ENCODE measurements at places on chromosomes 2 and 18.

DNA sequence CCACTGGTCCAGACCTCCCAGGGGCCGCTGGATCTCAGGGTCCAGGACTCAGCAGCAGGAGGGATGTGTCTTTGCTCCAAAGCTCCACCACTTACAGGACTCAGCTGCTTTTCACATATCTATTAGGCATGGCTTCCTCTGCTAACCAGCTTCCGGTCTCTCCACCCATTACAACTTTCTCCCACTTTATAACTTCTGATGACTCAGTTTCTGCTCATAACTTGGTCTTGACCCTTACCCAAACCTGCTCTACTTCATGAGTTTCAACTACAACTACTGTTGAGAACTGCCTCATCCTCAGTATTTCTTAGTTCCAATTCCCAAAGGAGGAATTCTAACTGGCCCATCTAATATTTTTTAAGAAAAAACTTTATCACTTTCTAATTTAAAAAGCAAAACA, 17.2 kb downstream of the SULT1C2 start:
- no peak for DNase-seq

DNA sequence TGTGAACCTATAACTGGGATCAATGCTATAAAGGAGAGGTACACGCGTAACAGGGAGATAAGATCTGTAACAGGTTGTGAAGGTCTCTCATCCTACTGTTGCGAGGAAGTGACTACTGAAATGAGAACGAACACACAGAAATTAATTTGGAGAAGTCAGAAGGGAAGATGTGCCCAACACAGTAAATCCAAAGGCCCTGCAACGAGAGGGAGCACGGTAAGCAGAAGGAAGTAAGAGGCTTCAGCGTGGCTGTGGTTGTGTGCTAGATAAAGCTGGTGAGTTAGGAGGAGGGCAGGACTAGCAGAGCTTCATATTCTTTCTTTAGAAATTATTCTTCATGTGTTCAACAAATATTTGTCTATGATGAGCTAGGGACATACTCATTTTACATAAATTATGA, 2.5 kb upstream of the ATG16L1 start:
- peak; percentile 79 for DNase-seq

DNA sequence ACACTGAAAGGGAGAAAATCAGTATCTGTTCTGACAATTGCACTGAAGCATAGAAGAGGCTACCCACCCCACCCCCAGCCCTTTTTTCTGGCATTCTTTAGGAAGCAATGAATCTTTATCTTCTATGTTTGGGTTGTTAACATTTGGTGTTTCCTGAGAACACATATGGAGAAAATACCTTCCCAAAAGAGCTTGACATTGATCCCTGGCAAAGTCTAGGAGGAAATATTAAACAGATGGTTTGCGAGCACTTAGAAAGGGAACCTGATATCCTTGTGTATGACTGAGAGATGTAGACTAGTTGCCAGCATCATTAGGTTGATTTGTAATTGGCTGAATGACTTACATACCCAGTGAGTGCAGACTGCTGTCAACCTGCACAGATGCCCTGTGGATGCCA, 42.9 kb downstream of the DOK1 start:
- DNase-seq: no peak

DNA sequence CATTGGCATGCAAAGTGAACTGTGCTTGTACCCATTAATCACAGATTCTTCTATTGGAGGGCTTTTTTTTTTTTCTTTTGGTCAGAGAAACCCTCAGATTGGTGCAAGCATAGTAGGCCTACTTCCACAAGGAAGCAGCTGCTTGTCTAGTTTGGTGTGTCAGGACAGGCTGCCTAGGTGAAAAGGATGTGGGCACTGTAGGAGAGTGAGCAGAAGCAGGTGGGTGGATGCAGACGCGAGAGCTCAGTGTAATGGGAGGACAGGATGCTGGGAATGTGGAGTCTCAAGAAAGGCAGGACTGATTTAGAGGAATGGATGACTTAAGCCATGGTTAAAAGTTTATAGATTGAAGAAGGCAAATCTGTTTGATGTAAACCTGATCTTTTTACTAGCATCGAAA, 3.1 kb downstream of the ELP2 start:
- DNase-seq: no peak

DNA sequence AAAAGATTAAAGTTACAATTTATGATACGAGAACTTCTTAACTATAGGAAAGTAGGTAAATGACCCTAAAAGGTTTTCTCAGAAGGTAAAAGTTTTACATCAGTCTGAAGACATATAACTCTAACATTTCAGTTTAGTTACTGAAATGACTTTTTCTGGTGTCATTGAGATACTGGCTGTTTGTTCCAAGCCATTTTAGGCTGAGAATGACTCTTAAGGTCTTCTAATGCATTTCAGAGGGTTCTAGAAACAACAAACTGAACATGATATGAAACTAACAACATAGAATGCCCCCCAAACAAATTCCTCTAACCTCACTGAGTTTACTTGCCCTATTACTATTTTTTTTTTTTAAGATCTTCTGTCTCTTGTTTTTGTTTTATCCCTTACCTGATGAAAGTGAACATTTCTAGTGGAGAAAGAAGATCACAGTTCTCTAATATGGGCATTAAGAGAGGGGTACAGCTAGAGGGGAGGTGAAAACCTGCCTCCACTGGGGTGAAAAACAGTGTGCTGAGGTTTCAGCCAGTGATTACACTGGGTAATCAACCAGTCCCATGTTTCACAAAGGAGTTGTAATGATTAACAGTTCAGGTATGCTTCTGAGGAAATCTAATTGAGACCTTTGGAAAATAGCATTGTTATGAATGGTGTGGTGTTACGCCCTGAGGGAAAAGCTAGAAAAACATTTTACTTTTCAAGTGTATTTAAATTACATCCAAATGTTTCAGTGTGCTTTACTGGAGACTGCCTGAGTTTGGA, 11.2 kb downstream of the NABP1 start:
- no peak for DNase-seq

DNA sequence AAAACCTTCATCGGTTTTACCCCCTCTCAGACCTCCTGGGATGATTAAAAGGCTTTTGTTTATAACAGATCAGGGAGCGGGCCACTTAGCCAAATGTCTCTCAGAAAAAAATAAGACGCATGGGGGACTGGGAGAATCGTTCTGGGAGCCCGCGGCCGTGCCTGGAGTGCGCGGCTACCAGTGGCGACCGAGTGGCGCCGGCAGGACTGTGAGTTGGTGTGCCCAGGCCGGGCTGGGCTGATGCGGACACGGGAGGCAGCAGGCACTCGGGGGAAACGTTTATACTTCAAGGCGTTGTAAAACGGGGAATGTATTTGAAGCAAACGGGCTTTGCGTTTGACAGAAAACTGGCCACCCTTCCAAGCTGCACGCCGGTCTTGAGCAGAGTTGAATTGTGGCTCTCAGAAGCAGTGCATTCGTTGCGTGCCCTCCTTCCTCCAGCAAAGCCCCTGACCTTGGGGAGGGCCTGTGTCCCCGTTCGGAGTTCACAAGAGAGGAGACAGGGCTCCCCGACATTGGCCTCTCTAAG, 4.7 kb upstream of the HOXD10 start:
- no peak for DNase-seq

DNA sequence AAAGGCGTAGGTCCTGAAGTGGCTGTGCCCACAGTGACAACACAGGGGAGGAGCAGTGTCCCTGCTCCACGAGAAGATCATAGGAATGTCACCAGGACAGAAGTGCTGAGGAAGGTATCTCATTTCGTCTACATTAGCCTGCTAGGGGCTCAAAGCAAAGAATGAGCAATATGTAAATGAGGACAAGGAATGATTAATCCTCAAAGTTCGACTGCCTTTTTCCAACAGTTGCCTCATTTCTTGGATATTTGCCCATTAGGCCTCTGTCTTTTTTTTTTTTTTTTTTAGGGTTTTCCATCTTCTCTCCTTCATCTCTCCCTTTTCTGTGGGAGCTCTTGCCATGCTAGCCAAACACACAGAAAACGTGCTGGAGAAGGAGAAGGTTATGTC, 105.2 kb upstream of the ARHGAP28 start:
- DNase-seq: no peak

GRCh38 chr18:51442012-51442411, 244.5 kb upstream of the MEX3C start:
- DNase-seq: no peak

- no peak for DNase-seq
Measured at GRCh38 chr2:121727332-121727731, 9.3 kb downstream of the NIFK start.

DNA sequence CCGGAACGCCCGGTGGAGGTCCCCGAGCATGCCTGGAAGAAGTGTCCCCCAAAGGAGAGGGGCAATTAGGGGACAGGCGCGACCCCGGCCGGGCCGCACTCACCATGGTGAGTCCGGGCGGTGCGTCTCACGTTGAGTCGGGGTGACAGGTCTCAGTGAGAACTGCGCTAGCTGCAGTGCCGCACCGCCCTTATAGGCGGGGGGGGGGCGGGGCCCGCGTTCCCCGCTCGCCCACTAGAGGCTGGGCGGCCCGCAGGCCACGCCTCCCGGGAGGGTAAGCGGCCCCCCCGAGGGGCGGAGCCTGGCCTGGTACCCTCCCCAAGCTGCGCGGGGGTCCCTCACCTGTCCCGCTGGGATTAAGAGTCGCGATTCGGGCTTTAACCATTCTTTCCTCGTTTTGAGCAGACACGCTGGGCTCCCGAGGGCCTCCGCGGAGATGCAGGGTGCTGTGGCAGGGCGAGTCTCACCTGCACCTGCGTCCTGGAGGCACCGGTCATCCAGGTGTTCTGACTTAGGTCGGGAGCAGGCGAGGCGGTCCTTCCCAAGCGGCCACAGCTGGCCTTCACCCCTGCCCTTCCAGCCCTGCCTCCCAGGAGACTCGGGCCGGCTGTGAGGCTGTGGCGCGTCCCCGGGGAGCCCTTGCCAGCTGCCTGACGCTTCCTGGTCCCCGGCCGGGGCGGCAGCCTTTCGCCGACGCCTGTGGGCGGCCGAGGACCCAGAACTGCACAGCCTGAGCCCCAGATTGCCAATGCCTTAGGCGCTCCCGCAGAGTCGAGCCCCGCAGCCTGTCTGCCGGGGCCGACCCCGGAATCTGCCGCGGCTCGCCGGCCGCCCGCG, at the start of gene TUBA4A:
Gene TUBA4A, minus strand, starts transcription at position 166 of the 837 bp plus-strand sequence. Its CDS starts 60 bp downstream, at position 106.
- DNase-seq: peak; percentile 89

DNA sequence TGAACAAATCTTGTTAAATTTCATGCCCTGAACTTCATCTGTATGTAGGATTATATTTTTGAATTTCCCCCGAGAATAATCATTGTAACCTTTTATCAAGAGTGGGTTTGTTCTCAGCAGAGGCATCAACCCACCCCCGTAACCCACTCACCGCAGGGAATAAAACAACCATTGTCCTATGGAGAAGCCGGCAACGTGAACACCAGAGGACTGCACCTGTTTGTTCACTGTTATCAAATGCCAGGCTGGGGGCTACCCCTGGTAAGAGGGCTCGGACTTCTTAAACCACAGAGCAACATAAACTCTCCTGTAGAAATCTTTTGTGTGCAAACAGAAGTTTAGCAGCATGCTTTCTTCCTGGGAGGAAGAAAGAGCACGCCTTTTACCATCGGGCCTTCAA, 610.4 kb downstream of the ERBB4 start:
- no peak for DNase-seq

DNA sequence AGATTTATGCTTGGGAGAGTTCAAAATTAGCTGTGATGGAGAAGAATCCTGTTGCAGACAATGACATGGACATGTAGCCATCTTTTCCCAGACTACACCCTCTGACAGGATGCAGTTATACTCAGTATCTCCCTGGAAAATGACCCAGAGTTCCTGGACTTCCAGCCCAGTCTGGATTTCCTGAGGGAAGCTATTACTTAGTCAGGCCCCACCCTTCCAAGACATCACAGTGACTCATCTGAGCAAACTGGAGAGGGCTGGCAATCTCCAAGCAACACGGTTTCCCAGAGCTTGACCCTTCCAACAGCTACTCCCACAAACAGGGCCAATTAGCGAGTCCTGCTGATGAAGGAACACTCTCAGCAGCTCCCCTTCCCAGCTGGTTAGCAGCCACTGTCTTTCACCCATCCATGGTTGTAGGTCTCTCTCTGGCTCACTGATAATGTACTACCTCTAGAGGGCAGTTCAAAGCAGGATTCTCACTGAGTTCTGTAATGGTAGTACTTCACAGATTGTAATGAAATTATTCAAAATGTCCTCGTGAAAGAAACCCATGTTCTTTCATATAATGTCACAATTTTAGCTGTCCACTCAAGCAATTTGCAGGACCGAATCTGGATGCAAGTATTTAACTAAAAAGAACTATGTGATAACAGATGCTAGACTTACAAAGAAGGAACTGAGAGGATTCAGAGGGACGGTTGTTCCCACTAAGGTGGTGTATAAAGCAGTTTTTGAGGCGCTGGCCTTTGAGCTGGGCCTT, 110.2 kb downstream of the MDH1 start:
- DNase-seq: peak; percentile 75

GRCh38 chr2:101759162-101759561, 61.7 kb downstream of the MAP4K4 start:
- no peak for DNase-seq

DNA sequence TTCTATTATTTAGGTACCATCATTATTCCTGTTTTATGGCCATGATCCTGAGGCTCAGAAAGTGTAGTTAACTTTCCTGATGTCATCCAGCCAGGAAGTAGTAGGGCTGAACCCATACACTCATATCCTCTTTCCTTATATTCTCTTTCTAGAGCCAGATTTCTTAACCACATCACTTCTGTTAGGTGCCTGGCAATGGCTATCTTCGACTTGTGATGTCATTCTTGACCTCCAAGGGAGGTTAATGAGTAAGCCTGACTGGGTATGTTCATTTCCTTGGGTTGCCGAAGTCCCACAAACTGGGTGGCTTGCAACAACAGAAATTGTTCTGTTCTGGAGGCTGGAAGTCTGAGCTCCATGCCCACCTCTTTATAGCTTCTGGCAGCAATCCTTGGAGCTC, 43.4 kb downstream of the ITGB6 start:
- DNase-seq: no peak

DNA sequence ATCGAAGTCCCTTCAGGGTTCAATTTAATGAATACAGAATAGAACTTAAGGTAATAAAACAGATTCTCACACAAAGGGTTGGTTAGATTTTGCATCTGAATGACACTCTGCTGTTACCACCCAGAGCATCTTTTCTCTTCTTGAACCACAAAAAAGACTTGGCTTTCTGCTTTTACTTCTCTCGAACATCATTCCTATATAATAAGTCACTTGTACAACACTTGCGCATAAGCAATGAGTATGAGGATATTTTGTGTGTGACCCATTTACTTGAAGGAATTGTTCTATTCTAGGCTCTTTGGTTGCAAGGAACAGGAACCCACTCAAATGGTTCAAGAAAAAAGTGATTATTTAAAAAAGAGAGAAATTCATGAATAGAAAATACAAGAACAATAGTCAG, 126.2 kb downstream of the NUP35 start:
- DNase-seq: no peak

DNA sequence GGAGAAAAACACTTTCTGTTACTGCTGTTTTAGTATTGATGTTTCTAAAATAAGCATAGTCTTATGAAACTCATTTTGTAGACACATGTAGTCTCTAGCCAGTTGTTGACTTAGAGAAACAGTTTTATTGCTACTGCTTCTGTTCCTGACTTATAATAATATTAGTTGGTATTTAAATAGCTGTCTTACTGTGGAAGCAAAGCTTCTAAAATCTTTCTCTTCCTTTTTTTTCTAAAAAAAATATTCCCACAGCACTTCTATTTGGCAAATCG, 121.8 kb downstream of the MTX2 start:
- no peak for DNase-seq

- peak; percentile 53 for DNase-seq
Measured at GRCh38 chr2:127422559-127423477, 4.6 kb downstream of the PROC start.

Data from hematopoietic multipotent progenitor cell treated with erythropoietin and hydrocortisone succinate and interleukin-3 and kit ligand, for 6 days (in vitro differentiated cells).